ENCODE measurements at places on chromosomes 2 and 18. TPM values are rescaled to one million over a fixed set of nuclear protein-coding genes. Genes with fewer than 3 reads are reported as not detected.

DNA sequence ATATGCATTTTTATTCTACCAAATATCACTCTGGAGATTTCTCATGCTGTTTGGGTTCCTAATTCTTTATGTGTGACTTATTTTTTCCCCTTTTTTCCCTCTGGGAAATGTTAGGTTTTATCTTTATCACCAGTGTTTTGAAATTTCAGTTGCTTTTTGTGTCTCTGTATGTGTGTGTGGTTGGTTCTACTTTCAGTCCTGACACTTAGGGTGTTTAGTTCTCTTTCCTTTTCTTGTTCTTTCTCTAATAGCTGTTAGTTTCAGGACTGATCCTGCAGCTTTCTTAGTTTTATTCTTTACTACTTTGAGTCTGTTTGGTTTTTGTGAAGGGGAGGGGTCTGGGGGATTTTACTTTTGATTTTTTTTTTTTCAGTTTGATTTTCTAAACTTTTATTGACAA is 23.1 kb downstream of the PPM1B start:
- no peak for DNase-seq

CRYBA2 gene
- not detected for total RNA-seq

KCNK3 gene
- not detected for total RNA-seq

SYT4 gene
- total RNA-seq, result not detected

PDE1A gene
- total RNA-seq, result not detected

POTEJ gene
- not detected for total RNA-seq

DNA sequence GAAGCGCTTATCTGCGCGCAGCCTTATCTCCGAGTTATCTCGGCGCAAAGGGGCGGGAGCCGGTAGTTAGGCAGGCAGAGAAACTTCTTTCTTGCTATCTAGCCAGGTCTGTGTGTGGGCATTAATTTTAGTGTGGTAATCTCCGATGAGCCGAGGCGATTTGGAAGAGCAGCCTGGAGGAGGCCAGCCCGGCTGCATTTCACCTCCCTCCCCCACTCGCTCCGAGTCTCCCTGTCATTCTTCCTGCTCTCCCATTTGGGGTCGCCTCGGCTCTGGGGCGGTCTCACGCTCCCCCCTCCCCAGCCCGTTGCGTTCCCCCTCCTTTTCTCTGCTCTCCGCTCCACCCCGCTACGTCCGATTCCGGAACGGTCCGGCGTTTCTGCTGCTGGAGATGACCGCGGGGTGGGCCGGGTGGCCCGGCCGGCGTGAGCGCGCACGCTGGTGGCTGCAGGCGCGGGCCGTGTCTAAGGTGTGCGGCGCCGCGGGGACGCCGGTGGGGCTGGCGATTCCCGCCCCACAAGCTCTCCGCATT is 566 bp downstream of the GATA6 start:
- no peak for DNase-seq
